ENCODE measurements at places on chromosomes 12 and 14. TPM values are rescaled to one million over a fixed set of nuclear protein-coding genes. Genes with fewer than 3 reads are reported as not detected.

The MANSC4 gene
- not detected for total RNA-seq

The HHIPL1 gene
- not detected for total RNA-seq

The PDE3A gene
- total RNA-seq = 0.40 TPM

The CCDC177 gene
- not detected for total RNA-seq

The TEX52 gene
- total RNA-seq = not detected

The FBRSL1 gene
- total RNA-seq = 5.7 TPM

The SLC25A21 gene
- 0.37 TPM for total RNA-seq

The RNU4-1 gene
- total RNA-seq = not detected

The ACOT4 gene
- total RNA-seq = not detected

The C12orf50 gene
- total RNA-seq = not detected

The PLEK2 gene
- 2.3 TPM for total RNA-seq

Data from HT1080 (cell line).